Esophagus squamous epithelium (tissue), 5 donors: ENCODE measurements at places on chromosomes 7 and 10.

DNA sequence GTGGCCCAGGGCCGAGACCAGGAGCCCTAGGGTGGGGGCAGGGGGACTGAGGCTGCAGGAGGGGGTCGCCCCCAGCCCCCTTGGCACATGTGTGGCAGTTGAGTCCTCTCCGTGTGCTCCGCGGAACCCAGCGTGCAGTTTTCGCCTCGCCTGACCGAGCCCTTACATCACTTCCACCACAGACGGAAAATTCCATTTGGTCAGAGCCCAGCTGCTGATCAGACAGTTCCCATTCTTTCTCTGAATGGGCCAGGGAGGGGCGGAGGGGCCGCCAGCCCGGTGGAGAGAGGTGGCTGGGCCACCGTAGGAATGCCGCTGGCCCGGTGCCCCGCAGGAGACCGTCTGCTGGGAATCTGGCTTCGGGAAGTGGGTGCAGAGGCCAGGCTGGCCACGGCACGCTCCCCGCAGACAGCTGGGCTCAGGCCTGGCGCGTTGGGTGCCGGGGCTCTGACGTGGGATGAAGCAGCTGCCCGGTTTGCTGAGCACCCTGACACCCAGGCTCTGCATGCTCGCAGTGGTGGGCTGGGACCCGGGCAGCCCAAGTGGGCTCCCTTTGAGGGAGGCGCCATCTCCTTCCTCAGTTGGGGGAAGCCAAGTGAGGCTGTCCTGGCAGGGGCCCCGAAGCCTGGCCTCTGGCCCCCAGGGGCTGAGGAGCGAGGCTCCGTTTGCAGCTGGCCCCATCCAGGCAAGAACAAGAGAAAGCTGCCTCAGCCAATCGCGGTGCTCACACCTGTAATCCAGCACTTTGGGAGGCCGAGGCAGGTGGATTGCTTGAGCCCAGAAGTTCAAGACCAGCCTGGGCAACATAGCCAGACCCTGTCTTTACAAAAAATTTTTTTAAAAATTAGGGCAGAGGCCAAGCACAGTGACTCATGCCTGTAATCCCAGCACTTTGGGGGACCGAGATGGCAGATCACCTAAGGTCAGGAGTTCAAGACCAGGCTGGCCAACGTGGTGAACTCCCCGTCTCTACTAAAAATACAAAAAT is 9.9 kb downstream of the TTYH3 start:
- no peak for DNase-seq

DNA sequence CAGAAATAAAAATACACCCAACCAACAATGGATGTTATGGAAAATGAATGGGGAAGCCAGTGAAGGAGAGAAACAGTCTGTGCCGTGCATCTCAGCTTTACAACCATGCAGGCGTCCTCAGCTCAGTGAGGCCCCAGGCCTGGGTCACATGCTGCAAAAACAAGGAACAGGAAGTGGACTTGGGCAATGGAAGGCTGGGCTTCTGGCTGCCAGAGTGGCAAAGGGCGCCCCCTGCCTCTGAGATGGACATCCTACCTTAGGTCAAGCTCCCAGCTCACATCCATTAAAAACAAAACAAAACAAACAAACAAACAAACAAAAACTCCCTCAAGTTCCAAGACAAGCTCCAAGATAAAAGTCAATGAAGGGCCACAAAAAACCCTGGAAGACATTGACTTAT is 54.7 kb upstream of the AFAP1L2 start:
- no peak for DNase-seq

DNA sequence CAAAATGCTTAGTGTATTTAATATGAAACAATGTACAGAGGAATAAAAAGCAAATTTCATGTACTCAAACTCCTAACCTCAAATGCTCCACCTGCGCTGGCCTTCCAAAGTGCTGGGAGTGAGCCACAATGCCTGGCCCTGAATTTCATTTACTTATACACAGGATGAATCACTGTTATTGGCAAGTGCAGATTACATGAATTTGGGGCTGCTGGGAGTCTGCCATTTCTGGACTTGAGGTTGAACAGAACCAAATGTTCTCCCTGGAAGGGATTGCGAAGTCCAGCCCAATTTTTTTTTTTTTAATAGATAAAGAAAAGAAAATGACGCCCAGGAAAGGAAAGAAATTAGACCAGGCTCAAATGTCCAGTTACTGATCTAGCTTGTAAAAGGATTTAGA is 6.8 kb upstream of the CSTF2T start:
- no peak for DNase-seq

GRCh38 chr7:112001091-112001826 is 204.9 kb downstream of the DOCK4 start:
- no peak for DNase-seq

GRCh38 chr7:20799566-20800366 is 13.1 kb upstream of the SP8 start:
- DNase-seq, result no peak

DNA sequence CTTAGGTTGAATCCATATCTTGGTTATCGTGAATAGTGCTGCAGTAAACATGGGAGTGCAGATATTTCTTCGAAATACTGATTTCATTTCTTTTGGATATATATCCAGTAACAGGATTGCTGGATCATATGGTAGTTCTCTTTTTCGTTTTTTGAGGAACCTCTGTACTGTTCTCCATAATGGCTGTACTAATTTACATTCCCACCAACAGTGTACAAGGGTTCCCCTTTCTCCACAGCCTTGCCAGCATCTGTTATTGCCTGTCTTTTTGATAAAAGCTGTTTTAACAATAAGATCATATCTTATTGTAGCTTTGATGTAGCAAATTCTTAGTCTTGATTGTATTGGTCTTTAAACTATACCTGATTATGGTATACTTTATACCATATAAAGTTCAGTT is 45.3 kb downstream of the ZNRF2 start:
- no peak for DNase-seq

DNA sequence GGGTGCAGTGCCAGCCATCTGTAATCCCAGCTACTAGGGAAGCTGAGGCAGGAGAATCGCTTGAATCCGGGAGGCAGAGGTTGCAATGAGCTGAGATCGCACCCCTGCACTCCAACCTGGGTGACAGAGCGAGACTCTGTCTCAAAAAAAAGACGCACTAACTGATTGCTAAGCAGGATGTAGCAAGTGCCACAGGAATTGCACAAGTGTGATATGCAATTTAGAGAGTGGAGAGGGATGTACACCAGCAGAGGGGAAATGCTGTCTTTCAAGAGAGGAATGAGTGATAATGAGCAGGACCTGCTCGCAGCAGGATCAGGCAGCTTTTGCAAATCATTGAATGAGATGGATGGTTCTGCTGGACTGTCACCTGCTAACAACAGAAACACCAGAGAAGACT is 13.3 kb upstream of the SLC16A12 start:
- DNase-seq, result no peak

DNA sequence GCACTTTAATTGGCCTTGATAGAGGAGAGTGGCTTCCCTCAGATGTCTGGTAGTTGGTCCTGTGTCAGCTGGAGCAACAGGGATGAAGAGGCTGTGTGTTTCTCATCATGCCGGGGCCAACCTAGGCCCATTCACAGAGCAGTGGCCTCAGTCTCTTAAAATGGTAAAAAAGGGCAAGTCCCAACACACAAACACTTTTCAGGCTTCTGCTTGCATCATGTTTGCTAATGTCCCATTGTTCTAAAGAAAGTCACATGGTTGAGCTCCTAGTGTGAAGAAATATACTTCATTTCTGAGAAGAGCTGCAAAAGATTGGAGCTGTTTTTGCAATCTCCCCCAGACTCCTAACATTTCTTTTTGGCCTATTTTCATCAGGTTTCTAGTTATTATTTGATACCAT is 40.6 kb upstream of the RBAK start:
- DNase-seq, result no peak
